ENCODE measurements at places on chromosomes 1 and 21.

- DNase-seq: no peak
Measured at GRCh38 chr1:119660253-119661083, 12.4 kb upstream of the ZNF697 start.

- DNase-seq: no peak
Measured at GRCh38 chr21:14383596-14384180, 742 bp upstream of the HSPA13 start.

GRCh38 chr1:228033376-228033775 lies 26.6 kb downstream of the WNT3A start:
- DNase-seq: no peak

- DNase-seq: no peak
Measured at GRCh38 chr1:161404051-161404597, 36.4 kb upstream of the CFAP126 start.

Measured in activated CD4-positive, alpha-beta memory T cell treated with anti-CD3 and anti-CD28 coated beads for 36 hours (primary cell).